Suprapubic skin (tissue), 4 donors: ENCODE measurements at places on chromosomes 2 and 18.

DNA sequence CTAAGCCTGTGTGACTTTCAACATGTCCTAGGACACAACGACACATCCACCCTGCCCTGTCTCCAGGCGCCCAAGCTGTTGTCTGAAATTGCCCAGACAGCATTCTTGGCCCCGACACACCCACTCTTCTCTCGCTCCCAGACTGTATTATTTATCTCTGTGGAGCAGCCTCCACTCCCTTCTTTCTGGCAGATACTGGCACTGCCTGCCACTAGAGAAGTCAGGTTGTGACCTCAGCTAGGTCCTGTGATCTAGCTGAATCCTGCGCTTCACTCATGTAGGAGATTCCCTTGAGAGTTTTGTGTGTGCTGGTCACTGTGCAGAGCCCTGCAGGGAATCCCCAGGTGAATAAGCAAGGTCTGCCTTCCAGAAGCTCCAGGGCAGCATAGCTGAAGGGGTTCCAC is 77.1 kb upstream of the TNP1 start:
- DNase-seq: no peak

DNA sequence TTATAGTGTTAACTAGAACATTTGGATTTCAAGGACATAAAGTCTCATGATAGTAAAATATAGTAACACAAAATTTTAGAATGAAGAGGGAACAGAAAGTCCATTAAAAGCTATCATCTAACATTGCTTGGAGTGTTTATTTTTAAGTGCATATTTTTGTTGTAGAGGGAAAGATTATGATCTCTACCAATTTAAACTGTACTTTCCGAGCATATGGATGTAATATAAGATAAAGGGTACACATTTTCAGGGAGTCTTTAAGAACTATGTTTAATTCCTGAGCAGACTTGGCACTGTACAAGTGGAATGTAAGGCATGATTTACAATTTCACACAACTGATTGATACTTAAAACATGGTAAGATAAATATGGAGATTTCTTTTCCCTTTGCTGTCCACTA is 34.2 kb upstream of the ZNF804A start:
- no peak for DNase-seq

DNA sequence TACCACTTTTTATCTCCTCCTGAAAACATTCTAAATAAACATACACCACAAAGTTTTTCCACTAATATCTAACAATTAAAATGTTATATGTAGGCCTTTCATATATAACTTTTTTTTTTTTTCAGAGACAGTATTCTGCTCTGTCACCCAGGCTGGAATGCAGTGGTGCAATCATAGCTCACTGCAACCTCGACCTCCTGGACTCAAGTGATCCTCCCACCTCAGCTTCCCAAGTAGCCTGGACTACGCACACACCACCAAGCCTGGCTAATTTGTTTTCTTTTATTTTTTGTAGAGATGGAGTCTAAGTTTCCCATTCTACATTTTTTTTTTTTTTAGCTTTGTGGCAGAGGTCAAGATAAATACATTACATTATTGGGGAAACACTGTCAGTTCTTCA is 1612.6 kb upstream of the NXPH2 start:
- DNase-seq: no peak

DNA sequence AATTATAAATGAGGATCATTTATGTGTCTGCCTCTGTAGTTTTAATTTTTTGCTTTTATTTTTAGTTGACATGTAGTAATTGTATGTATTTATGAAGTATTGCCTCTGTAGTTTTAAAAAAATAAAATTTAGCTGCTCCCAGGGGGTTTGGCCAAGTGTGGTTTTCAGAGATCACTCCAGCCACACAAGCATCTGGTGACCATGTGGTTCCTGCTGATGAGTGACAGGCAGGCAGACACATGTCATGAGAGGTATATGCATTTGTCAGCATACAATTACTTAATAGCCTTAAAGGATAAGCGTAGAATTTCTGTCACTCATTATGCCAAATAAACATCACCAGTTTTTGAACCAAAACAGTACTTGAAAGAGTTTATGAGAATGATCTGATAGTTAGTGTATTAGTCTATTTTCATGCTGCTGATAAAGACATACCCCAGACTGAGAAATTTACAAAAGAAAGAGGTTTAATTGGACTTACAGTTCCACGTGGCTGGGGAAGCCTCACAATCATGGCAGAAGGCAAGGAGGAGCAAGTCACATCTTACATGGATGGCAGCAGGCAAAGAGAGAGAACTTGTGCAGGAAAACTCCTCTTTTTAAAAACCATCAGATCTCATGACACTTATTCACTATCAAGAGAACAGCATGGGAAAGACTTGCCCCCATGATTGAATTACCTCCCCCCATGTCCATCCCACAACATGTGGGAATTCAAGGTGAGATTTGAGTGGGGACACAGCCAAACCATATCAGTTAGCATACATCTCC is 29.6 kb downstream of the MREG start:
- no peak for DNase-seq

DNA sequence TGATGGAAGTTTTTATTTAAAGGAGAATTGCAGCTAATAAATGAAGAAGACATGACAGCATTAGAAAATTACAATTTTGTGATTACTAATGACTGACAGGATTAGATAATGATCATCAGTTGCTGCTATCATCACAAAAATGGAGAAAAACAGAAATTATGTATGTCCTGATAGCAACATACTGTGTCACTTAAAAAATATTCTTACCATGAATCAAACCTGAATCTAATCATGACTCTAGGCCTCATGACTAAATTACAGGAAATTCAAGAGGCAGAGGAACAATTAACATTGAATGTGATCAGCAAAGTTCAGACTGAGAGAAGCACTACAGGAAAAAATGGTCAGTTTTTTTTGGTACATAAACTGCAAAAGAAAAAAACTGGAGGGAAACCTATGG is 147.8 kb downstream of the PMAIP1 start:
- DNase-seq: no peak
